Heart right ventricle (tissue), 16 donors: ENCODE measurements at places on chromosomes 12 and 14. TPM values are rescaled to one million over a fixed set of nuclear protein-coding genes. Genes with fewer than 3 reads are reported as not detected.

- DNase-seq: no peak
Measured at GRCh38 chr12:38465020-38465419, 148.4 kb downstream of the ALG10B start.

DNA sequence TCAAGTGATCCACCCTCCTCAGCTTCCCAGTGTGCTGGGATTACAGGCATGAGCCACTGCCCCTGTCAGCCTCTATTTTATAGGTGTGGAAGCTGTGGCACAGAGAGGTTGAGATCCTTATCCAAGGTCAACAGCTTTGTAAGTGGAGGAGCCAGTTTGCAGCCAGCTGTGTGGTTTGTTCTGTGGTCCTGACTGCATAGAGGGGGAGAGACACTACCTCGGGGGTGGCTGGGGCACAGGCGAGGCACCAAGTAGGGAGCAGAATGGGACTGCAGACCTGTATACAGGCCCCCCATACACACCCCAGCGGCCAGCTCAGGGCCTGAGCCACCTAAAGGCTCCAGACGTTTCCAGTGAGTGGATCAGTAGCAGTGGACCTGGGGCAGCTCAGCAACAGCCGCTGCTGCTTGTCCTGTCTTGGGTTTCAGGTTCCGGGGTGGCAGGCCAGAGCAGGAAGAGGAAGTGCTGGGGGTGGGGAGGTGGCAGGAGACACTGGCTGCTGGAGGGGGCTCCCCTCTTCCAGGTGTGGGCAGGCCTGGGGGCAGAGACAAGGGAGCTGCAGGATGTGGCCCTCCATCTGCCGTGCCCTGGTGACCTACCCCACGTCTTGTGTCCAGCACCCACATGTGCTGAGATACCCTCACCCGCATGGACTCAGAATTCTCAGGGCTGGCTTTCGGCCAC lies 11.0 kb downstream of the ORAI1 start:
- DNase-seq: no peak

GRCh38 chr12:100279159-100279558 lies 12.2 kb downstream of the SCYL2 start:
- no peak for DNase-seq

GRCh38 chr14:77457115-77457521 lies 283 bp downstream of the VIPAS39 start:
- no peak for DNase-seq

- no peak for DNase-seq
Measured at GRCh38 chr14:94397289-94398181, 9.1 kb upstream of the SERPINA1 start.

TMTC1 gene
- 16.4 TPM for total RNA-seq
